Prostate gland (tissue), 2 donors: ENCODE measurements at places on chromosomes 16 and 17. TPM values are rescaled to one million over a fixed set of nuclear protein-coding genes. Genes with fewer than 3 reads are reported as not detected.

The CD300A gene
- 4.1 TPM for total RNA-seq

The PHAF1 gene
- total RNA-seq = 31.9 TPM

The TBC1D3 gene
- total RNA-seq = not detected

The KRTAP2-3 gene
- not detected for total RNA-seq

The PRDM7 gene
- 0.09 TPM for total RNA-seq

The TPSB2 gene
- total RNA-seq = 78.7 TPM

The CHST5 gene
- 0.23 TPM for total RNA-seq

The HOXB8 gene
- total RNA-seq = 0.09 TPM

The CYGB gene
- total RNA-seq = 7.0 TPM

The ZNRF1 gene
- 15.6 TPM for total RNA-seq

The CDRT15L2 gene
- not detected for total RNA-seq

The NUP93 gene
- total RNA-seq = 73.3 TPM

The HBA2 gene
- total RNA-seq = 7.4 TPM

The ABCA8 gene
- total RNA-seq = 7.8 TPM

The CES5A gene
- not detected for total RNA-seq

The FBXW10 gene
- not detected for total RNA-seq

The EVI2A gene
- total RNA-seq = 4.9 TPM
